LoVo (cell line): ENCODE measurements at places on chromosomes 4 and X.
A peak's percentile ranks its signal among the peaks of the same experiment; 100 is the strongest.

- peak; percentile 49 for DNase-seq
Measured at GRCh38 chr4:72326692-72327632, 242.1 kb downstream of the ADAMTS3 start.

DNA sequence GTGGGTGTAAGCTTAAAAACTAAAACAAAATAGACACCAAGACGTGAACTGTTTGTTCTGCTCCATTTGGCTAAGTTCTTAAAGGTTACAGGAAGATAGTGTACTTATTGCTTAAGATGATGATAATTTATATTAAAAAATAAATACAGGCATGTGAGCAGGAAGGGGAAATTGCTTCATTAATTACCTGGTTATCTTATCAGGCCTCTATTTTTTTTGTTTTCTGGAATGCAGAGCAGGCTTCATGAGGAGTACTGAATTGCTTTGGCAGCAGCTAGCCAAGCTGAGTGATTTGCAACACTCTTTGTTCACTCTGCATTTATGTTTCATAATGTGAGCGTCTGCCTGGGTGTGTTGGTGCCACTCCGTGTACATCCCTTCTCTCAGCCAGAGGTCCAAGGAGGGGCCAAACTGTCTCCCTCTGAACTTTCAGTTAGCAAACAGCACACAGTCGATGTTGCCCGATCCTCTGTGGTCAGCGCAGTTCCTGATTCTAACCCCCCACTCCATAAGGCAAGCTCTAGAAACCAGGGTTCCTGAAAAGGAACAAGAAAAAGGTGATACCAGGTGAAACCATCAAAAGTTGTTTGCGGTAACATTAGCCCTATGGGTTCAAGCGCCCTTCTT lies 348.2 kb downstream of the SPRY1 start:
- no peak for DNase-seq

DNA sequence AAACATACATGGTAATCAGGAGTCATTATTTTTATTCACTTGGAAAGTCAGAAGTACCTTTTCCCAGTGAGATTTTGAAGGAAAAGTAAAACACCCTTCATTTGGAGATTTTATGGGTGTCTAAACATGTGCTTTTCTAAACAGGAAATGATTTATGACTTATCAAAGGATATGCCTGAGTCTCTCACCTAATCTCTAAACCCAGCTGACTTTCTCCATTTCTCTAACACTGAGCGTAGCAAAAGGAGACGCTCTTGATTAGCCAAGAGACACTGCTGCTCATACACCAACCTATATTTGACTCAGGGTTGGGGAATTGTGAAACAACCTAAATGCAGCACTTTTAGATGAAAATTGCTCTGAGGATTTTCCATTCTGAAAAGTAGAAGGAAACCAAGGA lies 468.5 kb upstream of the FTHL17 start:
- no peak for DNase-seq

- no peak for DNase-seq
Measured at GRCh38 chrX:25527156-25527555, 511.4 kb upstream of the ARX start.
